Stimulated activated CD4-positive, alpha-beta T cell treated with anti-CD3 and anti-CD28 coated beads, Interleukin-4, amount 100 ng/mL, for 1 hour (primary cell): ENCODE measurements at places on chromosomes 4 and X.

DNA sequence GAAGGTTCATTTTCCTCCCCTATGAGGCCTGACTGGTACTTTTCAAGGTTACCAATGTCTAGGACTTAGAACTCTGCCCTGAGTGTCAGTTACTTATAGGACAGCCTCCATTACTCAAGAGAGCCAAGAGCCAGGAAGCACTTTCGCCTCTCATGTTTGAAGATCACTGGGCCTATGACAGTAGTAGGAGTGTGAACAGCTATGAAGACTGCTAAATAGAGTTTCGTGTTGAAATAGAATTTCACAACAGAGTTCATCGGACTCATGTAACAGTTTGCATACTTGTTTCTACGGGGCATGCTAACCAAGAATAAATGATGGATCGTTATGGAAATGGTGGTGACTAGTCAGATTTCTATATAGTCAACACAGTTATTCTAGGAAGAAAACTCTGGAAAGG lies 97.8 kb upstream of the GPC4 start:
- DNase-seq: no peak

- no peak for DNase-seq
Measured at GRCh38 chr4:40846532-40846931, 96.8 kb downstream of the NSUN7 start.

DNA sequence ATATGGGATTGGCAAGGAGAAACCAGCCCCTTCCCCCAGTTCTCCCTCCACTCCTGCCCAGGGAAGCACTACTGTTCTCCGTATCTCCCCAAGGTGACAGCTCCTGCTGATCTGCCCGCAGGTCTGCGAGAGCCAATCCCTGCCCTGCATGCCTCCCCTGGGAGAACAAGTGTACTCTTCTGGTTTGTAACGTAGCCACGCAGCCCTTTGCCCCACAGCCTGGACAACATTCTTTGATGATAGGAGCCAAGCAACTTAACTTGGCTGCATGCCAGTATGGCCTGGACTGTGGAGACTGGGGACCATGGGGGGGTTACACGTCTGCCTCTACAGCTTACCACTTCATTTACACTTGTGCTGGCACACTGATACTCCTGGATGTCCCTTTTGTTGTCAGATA lies 2.0 kb downstream of the STBD1 start:
- DNase-seq: no peak

GRCh38 chrX:100745806-100746537 lies 14.1 kb upstream of the SYTL4 start:
- no peak for DNase-seq
